NCI-H1417 treated with DMSO at 0.1 percent for 48 hours (cell line): ENCODE measurements at places on chromosomes 2 and 18.

DNA sequence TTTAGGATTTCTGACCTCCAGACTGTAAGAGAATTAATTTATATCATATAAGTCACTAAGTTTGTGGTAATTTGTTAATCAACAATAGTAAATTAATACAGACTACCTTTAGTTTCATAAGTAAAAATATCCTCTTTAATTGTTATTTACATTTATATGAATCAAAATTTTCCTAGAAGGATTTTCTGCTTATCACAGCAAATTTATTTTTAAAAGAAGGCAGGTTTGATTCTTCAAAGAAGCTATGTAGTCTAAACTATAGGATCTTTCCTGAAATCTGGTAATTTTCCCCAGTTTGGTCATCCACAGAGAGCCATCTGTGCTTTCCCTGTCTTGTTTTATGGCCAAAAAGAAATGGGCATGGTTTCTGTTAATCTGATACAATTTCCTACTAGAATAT, 13.1 kb upstream of the VRK2 start:
- no peak for DNase-seq

DNA sequence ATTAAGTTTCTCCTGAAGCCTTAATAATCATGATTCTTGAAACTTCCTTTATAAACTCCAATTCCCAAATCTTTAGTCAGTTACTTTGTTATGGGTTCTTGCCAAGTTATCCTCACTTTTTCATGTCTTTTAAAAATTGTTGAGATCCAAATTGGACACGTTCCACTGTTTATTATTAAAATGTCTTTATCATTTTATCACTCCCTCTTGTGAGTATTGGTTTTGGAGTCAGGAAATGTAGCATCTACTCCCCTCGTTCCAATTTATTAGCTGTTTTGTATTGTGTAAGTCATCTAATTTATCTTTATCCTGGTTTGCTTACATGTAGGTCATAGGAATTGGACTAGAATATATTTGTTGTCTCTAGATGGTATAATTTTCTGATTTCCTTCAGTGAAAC, 213.1 kb upstream of the SLC39A10 start:
- no peak for DNase-seq

- no peak for DNase-seq
Measured at GRCh38 chr2:56379066-56379465, 195.3 kb downstream of the CCDC85A start.

DNA sequence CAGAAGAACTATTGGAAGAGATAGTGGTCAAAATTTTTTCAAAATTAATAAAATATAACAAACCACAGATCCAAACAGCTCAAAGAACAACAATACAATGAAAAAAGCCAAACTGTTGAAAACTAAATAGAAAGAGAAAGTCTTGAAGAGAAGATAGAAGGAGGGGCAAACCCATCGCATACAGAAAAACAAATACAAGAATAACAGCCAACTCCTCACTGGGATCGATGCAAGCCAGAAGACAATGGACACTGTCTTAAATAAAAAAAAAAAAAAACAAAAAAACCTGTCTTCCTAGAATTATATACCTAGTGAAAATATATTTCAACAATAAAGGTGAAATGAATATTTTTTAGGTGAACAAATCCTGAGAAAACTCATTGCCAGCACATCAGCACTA, 34.1 kb upstream of the ARHGAP25 start:
- DNase-seq = no peak

DNA sequence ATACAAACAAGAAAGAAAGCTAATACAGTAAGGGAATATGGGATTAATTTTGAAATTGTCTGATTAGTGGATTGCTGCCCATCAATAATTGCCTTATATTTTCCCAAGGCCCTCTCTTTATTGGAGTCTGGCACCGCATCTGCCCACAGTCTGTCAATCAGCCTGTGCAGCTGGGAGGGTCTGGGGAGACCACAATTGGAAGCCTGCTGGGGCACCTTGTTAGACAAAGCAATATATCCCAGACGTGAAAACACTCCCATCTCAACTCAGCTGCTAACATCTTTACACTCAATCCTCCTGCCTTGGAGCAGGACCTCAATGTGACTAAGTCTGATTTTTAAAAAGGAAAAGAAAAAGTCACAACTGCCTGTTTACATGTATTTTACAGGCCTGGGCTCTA, 258.6 kb downstream of the SRBD1 start:
- no peak for DNase-seq

- no peak for DNase-seq
Measured at GRCh38 chr2:179447839-179448447, 183.3 kb upstream of the SESTD1 start.

DNA sequence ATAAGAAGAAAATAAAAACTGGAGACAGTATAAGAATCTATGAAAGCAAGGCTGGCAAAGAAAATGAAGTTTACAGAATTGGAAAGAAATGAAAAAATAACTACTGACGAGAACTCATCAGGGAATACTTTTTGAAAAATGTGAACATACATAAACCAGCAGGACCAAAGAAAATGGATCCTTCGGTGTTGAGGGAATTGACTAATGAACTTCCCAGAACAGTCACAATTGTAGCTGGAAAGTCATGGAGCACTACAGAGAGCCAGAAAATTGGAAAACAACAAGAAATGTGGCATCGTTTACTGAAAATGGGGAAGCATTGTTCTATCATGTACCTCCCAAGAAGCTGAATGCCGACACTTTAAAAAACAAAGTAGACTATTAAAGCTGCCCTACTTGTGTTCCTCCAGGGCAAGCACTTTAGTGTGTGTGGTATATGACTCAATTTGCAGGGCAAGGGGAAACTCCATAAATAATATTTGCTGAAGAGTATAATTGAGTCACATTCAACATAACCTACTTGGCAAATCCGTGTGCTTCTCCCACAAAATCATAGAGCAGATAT, 1221.6 kb upstream of the NRXN1 start:
- no peak for DNase-seq

GRCh38 chr2:17104454-17104853, 413.8 kb downstream of the RAD51AP2 start:
- DNase-seq = no peak

DNA sequence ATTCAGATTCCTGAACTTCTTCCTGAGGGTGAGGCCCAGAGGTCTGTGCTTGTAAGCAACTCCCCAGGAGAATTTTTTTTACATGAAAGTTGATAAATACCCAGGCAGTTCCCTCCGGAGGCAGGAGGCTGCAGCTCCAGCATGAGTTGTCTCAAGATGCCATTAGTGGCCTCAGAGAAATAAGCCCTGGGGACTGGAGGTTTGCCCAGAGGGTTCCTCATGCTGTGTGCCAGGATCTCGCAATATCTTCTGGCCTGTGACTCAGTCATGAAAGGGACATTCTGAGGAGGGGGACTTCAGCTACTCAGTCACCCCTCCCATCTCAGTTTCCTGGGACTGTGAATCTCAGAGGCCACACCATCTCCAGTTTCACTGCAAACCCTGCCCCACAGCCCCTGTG, 49.9 kb downstream of the LYPD1 start:
- DNase-seq = no peak

- DNase-seq = no peak
Measured at GRCh38 chr2:238895361-238895882, 47.5 kb downstream of the TWIST2 start.

DNA sequence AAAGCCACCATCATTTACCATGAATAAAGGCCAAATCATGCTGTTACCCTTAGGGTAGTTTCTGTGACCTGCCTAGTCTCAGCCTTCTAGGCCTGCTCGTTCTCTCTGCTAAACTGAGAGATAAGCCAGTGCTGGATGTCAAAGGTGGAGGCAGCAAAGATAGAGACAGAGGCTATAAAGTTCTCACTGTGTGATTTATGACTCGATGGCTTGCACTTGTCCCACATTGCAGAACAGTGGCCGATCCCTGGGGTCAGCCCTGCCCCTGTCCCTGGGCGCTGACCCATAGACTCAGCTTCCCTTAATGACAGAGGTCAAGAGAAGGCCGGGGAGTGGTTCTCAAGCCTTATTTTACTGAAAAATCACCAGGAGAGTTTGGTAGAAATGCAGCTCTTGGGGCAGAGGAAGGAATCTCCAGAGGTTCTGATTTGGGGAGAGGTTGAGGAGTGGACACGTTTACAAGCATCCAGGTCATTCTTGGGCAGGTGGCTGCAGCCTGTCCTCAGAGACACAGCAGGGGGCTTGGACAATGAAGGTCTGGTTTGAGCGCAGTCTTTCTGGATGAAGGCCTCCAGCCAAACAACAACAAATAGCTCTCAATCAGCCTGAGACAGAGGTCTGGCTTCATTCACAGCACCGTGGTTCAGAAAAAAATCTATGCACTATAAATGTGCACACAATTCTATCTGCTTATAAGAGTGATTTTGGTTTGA, 143.5 kb downstream of the ACKR3 start:
- no peak for DNase-seq

DNA sequence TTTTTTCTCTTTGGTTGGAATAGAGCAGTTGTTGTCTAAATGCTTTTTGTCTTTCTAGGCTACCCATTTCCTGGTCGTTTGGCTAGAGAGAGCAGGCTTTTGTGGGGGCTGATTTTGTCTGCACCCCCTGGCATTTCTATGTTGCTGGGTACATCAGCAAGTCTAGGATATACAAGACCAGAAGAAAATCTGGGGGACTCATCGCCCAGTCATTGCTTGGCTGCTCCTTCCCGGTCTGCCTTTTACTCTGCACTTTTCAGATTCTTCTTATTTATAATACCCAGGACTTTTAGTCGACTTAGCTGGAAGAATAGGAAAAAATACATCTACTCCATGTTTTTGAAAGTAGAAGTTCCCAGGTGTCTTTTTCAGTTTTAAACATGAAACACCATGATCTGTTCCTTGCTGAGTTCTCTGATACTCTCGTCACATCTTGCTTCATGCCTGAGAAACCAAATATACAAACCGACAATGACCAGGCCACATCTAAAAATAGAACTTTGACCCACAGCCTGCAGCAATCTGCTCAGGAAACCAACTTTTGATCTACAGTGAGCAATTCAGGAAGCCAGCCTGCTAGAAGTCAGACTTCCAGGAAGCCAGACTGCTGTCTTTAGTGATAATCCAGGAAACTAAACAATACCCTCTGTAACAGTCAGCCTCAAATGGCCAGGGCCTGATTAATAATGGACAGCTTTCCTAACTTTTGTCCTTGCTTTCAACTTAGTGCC, 163.8 kb upstream of the MEX3C start:
- DNase-seq = no peak

DNA sequence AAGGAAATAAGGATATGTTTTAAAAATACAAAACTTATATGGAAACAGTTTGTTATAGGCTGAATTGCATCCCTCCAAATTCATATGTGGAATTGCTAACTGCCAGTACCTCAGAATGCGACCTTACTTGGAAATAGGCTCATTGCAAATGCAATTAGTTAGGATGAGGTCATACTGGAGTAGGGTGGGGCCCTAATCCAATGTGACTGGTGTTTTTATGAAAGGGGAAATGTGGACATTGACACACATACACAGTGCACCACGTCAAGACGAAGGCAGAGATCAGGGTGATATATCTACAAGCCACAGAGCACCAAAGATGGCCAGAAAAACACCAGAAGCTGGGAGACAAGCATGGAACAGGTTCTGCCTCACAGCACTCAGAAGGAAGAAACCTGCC, 494.2 kb downstream of the TSN start:
- DNase-seq = no peak

- no peak for DNase-seq
Measured at GRCh38 chr2:200408428-200409316, 101.2 kb downstream of the KCTD18 start.
